Posterior vena cava (tissue), 2 donors: ENCODE measurements at places on chromosomes 1 and 21. TPM values are rescaled to one million over a fixed set of nuclear protein-coding genes. Genes with fewer than 3 reads are reported as not detected.

- DNase-seq, result no peak
Measured at GRCh38 chr1:12336413-12336812, 106.6 kb downstream of the VPS13D start.

KRTAP21-2 gene
- not detected for total RNA-seq

GRCh38 chr1:64060611-64061302, 142.7 kb upstream of the UBE2U start:
- no peak for DNase-seq

DNA sequence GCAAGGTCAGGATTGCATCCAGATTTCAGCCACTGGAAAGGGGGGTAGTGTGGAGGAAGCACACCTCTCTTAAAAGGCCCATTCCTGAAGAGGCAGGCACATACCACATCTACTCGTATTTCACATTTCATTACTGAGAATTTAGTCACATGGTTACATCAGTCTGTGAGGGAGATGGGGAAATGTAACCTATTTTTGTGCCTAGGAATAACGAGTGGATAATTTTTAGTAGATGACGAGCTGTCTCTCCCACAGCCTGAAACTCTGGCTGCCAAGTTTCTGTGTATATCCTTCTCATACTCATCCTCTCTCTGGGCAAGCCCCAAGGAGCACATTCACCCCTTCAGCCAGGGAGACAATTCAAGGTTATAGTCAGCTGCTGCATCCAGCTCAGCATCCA, 10.3 kb upstream of the C21orf91 start:
- DNase-seq, result no peak

DNA sequence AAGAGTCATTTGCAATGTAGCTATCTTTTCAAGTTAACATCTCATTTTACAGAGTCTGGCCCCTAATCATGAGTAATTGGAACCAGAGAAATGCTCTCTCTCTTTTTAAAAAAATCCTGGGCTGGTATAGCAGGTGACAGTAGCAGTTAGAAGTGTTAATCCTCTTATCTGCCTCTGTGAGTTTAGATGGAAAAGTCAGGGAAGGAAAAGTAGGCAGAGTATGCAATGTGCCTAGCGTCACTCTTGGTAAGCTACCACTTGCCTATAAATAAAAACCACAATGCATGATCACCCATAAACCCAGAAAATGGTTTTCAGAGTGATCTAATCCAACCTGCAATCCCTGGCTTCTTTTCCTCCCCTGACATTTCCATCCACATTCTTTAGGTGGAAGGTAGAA, 43.2 kb downstream of the UTP25 start:
- no peak for DNase-seq
